ENCODE measurements at places on chromosomes 5 and 9.

GRCh38 chr9:81826517-81826906, 101.7 kb upstream of the SPATA31D4 start:
- DNase-seq, result peak; percentile 82

GRCh38 chr5:98111686-98112085, 661.8 kb upstream of the RGMB start:
- DNase-seq, result no peak

GRCh38 chr9:126915281-126915816, 767 bp downstream of the RALGPS1 start:
- peak; percentile 30 for DNase-seq

GRCh38 chr5:39428640-39429039, 3.9 kb upstream of the DAB2 start:
- no peak for DNase-seq

DNA sequence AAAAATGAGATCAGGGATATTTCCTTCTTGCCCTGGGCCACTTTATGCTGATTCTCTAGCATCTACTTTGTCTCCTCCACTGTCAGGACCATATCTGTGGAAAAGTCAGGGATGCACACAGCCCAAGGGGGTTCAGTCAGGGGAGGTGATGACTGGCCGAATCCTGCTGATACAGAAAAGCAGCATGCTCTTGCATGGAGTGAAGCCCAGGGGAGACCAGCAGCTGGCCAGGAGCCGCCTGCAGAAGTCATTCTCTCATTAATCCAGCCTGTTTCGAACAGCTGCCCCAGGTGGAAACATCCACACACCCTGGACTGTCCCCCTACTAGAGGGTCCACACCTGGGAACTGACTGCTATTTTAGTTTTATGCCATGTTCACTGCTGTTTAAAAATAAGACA, 177.1 kb downstream of the ATP10B start:
- DNase-seq, result no peak

- DNase-seq, result no peak
Measured at GRCh38 chr5:142015781-142016533, 3.1 kb upstream of the GNPDA1 start.

DNA sequence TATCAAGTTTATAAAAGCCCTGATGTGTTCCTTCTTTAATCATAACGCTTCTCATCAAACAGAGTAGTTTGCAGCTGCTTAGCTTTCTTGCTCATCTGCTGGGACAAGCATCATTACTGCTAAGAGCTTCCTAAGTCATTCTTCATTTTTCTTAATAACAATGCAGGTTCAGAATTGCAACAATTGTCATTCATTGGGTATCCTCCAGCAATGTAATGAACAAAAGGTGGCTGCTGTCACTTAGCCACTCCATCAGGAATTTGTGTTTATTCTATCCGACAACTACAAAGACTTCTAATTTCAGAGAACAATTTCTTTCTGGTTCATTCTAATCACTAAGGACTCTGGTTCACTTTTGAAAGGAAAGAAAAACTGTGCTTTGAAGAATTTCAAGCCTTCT, 836.7 kb upstream of the CDH10 start:
- no peak for DNase-seq

- DNase-seq, result no peak
Measured at GRCh38 chr9:79154806-79155205, 417.0 kb upstream of the TLE4 start.

GRCh38 chr5:66850354-66851075, 254.3 kb downstream of the MAST4 start:
- no peak for DNase-seq

- DNase-seq, result no peak
Measured at GRCh38 chr5:68423154-68423811, 207.7 kb downstream of the PIK3R1 start.

GRCh38 chr5:9479361-9479760, 66.5 kb downstream of the SEMA5A start:
- no peak for DNase-seq

DNA sequence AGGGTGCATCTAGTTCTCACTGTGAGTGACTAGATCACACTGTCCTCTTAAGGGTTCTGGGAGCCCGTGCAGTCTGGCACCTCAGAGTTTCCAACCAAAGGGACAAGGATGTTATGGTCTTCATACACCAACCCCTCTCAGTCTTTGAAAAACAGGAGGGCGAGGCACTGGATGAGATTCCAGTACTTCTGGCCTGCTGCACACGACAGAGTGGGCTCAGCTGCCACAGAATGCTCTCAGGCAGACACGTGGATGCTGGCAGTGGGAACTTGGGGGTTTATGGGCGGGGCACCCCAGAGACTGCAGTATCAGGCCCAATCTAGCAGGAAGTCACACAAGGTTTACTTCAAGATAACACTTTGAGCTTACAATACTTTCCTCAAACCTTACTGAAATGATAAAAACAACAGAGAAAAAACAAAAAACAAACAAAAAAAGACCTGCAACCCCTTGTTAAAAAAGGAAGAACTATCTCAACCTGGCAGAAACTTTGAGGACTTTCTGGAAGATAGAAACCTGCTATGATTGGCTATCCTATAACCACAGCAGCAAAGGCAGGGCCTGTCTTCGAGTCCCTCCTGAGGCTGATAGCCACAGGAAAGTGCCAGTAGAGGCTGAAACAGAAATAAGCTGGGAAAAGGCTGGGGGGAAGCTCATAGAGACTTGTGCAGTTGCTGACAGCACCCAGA, 28.3 kb upstream of the TGFBR1 start:
- DNase-seq, result no peak

DNA sequence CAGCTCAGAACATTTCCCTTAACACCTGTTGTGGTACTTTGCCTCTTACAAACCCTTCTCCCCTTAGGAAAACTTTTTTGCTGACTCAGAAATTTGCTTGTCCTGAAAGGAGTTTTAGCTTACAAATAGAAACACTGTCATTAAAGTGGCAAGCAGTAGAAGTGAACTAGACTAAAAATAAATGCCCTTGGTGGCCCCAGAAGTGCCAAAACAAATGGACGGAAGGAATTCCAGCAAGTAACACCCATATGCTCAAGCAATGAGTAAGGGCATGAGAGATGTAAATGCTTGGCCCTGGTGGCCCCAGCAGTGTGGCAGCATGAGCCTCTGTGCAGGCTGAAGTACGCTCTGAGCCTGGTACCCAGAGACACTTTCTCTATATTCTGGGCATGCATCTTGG, 8.6 kb downstream of the VLDLR start:
- no peak for DNase-seq

DNA sequence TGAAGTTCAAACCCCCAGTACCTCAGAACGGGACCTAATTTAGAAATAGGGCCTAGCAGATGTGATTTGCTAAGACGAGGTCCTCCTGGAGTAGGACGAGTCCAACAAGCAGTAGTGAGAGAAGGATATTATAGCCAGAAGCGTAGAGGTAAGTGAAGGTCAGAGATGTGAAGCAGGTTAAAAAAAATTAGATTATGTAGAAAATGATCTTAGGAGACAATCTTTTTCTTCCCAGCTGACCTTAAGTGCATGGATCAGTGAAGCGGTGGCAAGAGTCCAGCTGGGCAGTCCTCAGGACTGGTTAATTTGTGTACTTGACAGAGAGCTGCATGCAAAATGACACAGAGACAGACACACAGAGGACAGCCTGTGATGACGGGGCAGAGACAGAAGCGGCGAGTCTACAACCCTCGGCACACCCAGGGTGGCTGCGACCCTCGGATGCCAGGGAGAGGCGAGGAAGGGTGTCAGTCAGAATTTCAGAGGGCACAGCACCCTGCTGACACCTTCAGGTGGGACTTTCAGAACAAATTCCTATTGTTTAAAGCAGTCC, 131.4 kb upstream of the IRX4 start:
- no peak for DNase-seq

DNA sequence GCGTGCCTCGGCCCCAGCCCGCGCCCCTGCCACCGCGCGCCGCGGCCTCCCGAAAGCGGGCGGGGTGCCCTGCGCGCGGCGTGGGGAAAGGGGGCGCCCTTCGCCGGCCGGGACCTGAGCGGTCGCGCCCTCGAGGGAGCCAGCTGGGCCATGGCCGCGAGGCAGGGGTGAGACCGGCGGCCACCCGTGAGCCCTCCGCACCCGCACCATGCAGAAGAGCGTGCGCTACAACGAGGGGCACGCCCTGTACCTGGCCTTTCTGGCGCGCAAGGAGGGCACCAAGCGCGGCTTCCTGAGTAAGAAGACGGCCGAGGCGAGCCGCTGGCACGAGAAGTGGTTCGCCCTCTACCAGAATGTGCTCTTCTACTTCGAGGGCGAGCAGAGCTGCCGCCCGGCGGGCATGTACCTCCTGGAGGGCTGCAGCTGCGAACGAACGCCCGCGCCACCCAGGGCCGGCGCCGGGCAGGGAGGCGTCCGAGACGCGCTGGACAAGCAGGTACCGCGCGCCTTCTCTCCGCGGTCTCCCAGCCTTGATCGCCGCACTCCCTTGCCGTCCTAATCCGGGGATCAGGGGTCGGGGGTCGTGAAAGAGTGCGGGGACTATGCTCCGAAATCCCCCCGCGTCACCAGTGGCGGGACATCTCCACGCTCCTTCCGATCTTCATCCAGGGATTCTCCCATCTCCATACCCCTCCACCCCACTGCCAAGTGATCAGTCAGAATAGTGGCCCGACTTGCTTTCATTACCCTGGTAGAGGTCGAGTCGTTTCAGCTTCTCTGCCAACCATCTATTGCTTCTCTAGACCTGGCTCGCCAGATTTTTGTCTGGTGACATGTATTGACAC, 590 bp downstream of the RASGRF2 start:
- peak; percentile 7 for DNase-seq

GRCh38 chr9:23343226-23343625, 482.8 kb downstream of the ELAVL2 start:
- DNase-seq, result no peak

DNA sequence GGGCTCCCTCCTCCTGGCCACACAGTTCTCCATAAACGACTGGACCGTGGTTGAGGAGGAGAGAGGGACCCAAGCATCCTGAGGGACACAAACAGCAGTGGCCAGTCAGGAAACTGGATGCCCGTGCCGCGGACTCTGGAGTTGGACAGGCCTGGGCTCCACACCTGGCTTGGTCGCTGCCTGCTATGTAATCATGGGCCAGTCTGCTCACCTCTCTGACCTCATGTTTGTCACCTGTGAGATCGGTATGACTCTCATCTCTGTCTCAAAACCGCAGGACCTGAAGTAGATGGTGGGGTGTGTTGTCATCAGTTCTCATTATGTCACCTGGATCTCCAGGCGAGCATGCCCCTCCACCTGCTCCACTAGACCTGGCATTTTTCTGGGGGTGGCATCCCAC, 14.5 kb downstream of the CXXC5 start:
- no peak for DNase-seq

GRCh38 chr5:3026651-3027050, 275.2 kb upstream of the IRX2 start:
- no peak for DNase-seq

DNA sequence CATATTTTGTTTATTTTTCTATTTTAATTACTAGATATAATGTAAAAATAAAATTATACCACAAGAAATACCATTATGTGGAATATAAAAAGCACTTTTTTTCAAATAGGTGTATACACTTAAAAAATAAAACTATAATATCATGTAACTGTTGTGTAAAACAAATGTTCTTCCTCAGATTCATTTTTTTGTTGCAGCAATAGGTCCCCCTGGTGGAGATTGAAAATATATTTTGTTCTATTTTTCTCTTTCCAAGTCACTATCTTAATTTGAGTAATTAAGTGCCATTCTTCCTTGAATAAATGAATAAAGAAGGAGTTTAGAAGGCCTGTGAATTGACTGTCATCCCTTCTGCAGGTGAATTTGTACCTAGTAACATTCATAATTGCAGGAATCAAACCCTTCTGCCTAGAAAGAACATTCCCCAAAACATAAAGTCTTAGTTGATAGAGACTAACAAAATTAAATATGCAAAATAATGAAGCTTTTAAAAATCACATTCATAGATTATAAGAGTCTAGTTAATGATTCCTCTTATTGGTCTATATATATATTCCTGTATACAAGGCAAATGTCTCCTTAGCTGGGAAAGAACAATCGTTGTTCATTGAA, 23.4 kb downstream of the CETN3 start:
- no peak for DNase-seq

GRCh38 chr9:68740561-68740960, 35.5 kb downstream of the PIP5K1B start:
- DNase-seq, result no peak

GRCh38 chr5:10711562-10711961, 49.5 kb downstream of the DAP start:
- no peak for DNase-seq

DNA sequence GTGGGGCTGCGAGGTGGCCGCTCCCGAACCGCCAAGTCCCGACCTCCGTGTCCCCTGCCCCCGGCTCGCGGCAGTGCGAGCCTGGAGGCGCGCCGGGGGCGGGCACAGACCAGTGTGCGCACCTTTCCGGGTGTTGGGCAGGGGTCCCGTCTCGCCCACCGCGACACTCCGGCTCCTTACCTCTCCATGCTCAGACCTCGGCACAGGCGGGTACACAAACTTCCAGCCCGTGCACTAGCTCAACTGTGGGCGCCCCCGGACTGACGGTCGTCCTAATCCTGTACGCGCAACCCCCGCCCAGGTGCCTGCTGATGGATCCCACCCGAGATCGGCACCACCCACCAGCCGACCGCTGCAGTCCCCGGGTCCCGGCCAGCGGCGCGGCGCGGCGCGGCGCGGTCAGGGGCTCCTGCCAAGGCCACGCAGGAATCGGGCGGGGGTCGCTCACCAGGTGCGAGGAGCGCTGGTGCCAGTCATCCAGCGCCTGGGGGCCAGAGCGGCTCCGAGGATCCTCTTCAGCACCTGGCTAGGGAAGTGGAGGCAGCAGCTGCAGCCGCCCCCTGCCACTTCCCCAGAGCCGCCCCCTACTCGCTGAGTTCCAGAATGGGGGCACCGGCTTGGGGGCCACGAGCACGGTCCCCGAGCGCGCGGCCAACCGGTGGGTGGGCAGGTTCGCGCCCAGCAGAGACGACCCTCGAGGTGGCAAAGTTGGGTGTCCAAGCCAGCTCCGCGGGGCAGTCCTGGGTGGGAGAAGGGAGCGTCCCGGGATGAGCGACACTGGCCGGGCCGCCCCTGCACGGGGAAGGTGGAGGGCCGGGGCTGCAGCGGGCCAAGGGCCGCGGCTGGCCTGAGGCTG, 511 bp downstream of the SEMA5A start:
- DNase-seq, result no peak
